HuH-7.5 (cell line): ENCODE measurements at places on chromosomes 12 and 14.

- no peak for DNase-seq
Measured at GRCh38 chr14:86915406-86915805, 1077.6 kb downstream of the GALC start.

GRCh38 chr12:131511391-131511802 is 199.5 kb upstream of the SFSWAP start:
- DNase-seq: no peak

- no peak for DNase-seq
Measured at GRCh38 chr12:127640181-127640886, 626.6 kb upstream of the TMEM132C start.

GRCh38 chr12:2051700-2052621 is 826 bp upstream of the CACNA1C start:
- DNase-seq: no peak

GRCh38 chr14:93543766-93544165 is 113.0 kb downstream of the UNC79 start:
- DNase-seq: peak; percentile 11

DNA sequence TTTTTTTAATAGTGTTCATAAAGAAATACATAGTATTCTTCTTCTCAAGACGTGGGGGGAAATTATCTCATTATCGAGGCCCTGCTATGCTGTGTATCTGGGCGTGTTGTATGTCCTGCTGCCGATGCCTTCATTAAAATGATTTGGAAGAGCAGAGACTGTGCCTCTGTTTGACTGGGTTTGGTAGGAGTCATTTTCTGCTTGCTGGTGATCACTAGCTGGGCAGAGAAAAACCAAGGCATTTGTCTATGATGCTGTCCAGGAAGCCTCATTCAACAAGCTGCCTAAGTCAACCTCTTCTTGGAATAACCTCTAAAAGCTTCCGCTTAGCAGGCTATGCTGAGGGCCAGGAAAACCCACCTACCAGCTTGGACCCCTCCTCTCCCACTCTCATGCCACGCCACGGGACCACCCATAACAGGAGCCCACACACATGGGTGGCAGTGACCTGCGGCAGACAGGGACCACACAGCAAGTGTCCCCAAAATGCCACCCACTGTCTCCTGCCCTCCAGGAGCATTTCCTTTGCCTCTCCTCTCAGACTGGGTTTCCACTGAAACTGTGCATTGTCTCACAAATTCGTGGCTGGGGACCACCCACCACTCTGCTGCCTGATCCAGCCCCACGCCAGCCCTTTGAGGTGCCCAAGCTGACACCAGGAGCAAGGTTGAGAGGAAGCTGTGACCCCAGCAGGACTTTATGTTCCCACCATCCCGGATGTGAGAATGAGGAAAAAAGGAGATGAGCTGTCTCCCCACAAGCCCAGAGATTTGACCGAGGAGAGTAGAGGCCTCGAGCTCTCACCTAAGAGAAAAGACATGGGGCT is 36.8 kb downstream of the DAD1 start:
- no peak for DNase-seq

DNA sequence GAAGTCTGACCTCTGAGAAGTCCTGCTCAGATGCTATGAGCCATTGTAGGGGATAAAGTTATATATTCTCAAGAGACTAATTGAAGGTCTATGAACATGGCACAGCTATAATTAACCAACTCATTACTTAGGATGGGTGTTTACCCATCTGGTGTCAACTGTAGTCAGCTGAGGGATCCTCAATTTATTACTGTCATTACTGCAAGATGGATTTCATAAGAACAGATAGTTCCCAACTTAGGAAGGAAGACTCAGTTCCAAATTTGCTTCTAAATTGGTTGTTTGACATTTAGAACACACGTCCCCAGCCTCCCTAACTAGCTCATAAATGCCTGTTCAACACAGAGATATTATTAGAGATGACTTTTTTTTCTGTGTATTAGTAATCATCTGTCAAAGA is 81.4 kb downstream of the FRMD6 start:
- no peak for DNase-seq

DNA sequence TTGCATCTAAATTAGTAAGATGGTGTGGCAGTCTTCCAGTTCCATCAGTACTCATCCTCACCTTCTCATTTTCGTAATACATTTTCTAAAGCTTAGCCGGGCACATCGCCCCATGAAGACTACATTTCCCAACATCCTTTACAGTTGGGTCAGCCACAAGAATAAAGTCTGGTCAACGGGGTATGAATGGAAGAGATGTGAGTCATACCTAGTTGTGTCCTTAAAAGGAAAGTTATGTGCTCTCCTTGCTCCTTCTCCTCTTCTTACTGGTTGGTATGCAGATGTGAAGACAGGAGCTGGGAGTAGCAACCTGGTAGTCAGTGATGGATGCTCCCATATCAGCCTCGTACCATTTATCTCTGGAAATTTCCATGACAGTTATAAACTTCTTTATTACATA is 35.9 kb upstream of the EGLN3 start:
- no peak for DNase-seq

DNA sequence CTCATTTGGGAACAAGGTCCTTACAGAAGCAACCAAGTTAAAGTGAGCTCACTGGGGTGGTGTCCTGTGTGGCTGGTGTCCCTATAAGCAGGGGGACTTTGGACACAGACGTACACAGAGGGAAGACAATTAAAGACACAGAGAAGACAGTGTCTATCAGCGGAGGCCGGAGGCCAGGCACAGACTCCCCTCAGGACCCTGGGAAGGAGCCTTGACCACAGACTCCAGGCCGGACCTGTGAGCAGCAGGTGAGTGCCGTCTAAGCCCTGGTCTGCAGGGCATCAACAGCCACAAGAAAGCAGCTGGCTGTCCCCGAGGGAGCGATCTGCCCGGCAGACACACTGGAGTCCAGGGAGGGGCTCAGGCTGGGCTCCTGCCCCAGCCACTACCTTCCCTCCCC is 219.1 kb upstream of the C14orf180 start:
- no peak for DNase-seq

GRCh38 chr12:14771651-14772137 is 31.6 kb downstream of the WBP11 start:
- DNase-seq: no peak

- no peak for DNase-seq
Measured at GRCh38 chr12:106176560-106176959, 37.8 kb upstream of the NUAK1 start.
